ENCODE measurements at places on chromosomes 12 and 14. TPM values are rescaled to one million over a fixed set of nuclear protein-coding genes. Genes with fewer than 3 reads are reported as not detected.

CD163L1 gene
- total RNA-seq: not detected

CYP46A1 gene
- 0.12 TPM for total RNA-seq

IL26 gene
- 1.00 TPM for total RNA-seq

APOF gene
- not detected for total RNA-seq

GRCh38 chr14:22416193-22416592 is 172.8 kb downstream of the DAD1 start:
- no peaks in the 10 kb centered on the region for H3K36me3 ChIP-seq
- no peaks in the 10 kb centered on the region for H3K4me1 ChIP-seq
- no peak overlapping the region for H3K27ac ChIP-seq
- H3K27me3 ChIP-seq: no peaks in the 10 kb centered on the region
- DNase-seq: no peak

DNA sequence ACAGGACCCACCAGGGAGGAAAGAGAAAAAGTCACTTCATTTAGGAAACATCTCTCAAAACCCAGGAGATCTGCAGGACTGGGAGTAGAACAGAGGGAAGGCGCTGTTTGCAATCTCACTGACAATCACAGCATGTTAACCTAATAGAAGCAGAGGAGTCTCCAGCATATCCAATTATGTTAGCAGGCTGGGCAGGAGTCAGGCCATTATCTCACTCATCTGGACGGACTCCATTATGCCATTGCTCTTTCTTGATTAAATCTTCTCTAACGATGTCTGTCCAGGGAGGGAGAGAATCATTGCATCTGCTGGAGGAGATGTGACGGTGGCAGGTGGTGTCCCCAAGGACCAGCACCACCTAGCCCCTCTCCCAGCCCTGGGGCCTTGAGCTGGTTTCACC is 203.8 kb upstream of the SFSWAP start:
- DNase-seq: no peak
- no peak overlapping the region for H3K4me3 ChIP-seq
- no peaks in the 10 kb centered on the region for H3K36me3 ChIP-seq
- no peak overlapping the region for H3K27ac ChIP-seq

GRCh38 chr14:100665511-100666032 is 61.1 kb upstream of the DLK1 start:
- H3K4me3 ChIP-seq: no peak overlapping the region
- peaks cover 4% of the 10 kb centered on the region for H3K4me1 ChIP-seq
- DNase-seq: no peak
- H3K27me3 ChIP-seq: peaks cover 7% of the 10 kb centered on the region
- H3K27ac ChIP-seq: no peak overlapping the region

GRCh38 chr14:91063119-91063518 is 2.7 kb upstream of the RPS6KA5 start:
- no peaks in the 10 kb centered on the region for H3K27me3 ChIP-seq
- peaks cover 43% of the 10 kb centered on the region for H3K36me3 ChIP-seq
- peaks cover 62% of the 10 kb centered on the region for H3K4me1 ChIP-seq

GRCh38 chr14:103247169-103247606 is 86.8 kb upstream of the EIF5 start:
- no peaks in the 10 kb centered on the region for H3K36me3 ChIP-seq
- DNase-seq: no peak
- peaks cover 18% of the 10 kb centered on the region for H3K27me3 ChIP-seq
- H3K4me1 ChIP-seq: no peaks in the 10 kb centered on the region
- H3K4me3 ChIP-seq: no peak overlapping the region

- H3K27ac ChIP-seq: no peak overlapping the region
- no peaks in the 10 kb centered on the region for H3K27me3 ChIP-seq
- peaks cover 67% of the 10 kb centered on the region for H3K36me3 ChIP-seq
- H3K4me1 ChIP-seq: no peaks in the 10 kb centered on the region
- DNase-seq: no peak
- H3K4me3 ChIP-seq: no peak overlapping the region
These were observed 12.5 kb downstream of the PGAM5 start for GRCh38 chr12:132723015-132723763.

GRCh38 chr14:77638771-77639171 is 22.3 kb upstream of the SPTLC2 start:
- peaks cover 21% of the 10 kb centered on the region for H3K4me1 ChIP-seq
- H3K27me3 ChIP-seq: no peaks in the 10 kb centered on the region
- peaks cover 5% of the 10 kb centered on the region for H3K36me3 ChIP-seq
- H3K4me3 ChIP-seq: no peak overlapping the region
- no peak for DNase-seq
- no peak overlapping the region for H3K27ac ChIP-seq

DNA sequence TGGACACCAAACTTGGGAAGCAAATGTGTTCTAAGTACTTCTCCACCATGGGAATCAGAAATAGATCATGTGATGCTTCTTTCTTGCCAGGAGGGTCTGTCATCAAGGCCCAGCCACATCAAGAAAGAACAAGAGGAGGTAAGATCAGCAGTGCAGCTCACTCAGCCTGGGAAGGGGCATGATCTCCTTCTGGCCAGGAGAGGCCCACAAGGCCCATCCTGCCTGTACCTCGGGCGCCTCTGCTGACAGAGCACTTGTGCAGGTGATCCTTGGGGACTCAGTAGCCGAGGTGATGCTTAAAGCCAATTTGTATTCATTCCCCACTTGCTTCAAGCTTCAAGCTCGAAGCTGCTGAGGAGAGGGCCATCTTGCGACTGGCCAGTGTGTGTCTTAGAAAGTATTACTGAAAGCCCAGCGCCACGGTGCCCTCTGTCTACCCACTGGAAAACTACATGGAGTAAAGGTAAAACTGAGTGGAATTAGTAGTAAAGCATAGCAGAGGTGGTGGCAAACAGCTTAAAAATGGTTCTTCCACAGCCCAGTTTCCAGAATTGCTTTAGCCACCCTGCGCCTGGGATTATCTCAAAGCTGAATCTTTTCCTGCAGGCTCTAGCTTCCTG is 26.2 kb downstream of the RTRAF start:
- DNase-seq: no peak
- no peak overlapping the region for H3K27ac ChIP-seq
- peaks cover 9% of the 10 kb centered on the region for H3K4me1 ChIP-seq
- H3K36me3 ChIP-seq: peaks cover 13% of the 10 kb centered on the region

DNA sequence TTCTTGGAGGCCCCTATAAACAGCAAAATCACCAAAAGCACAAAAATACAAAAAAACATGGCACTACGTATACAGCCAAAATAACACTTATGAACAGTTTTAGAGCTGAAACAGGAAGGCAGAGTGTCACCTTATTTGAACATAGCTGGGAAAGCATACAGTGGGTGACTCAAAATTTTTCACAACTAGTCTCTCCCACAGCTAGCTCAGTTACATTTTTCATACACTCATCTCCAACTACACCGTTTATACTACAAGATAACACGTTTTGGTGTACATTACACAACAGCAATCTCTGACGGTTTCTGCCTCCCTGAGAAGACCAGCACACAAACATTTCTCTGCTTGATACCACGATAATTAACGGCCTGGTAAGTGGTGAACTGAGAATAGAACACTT is 2.9 kb downstream of the RAD52 start:
- DNase-seq: no peak
- peaks cover 38% of the 10 kb centered on the region for H3K36me3 ChIP-seq
- peak overlapping the region; percentile 10 for H3K27ac ChIP-seq

GRCh38 chr12:124034297-124034696 is 61.3 kb downstream of the ZNF664 start:
- H3K27me3 ChIP-seq: peaks cover 6% of the 10 kb centered on the region
- H3K27ac ChIP-seq: no peak overlapping the region
- no peaks in the 10 kb centered on the region for H3K4me1 ChIP-seq
- no peak for DNase-seq

All from activated CD4-positive, alpha-beta T cell treated with anti-CD3 and anti-CD28 coated beads, Interleukin-2, amount 10 ng/mL, durations not matched to agents 7 days and 5 days (primary cell).